Activated CD8-positive, alpha-beta memory T cell treated with anti-CD3 and anti-CD28 coated beads for 36 hours (primary cell): ENCODE measurements at places on chromosomes 7 and 10. TPM values are rescaled to one million over a fixed set of nuclear protein-coding genes. Genes with fewer than 3 reads are reported as not detected.

IL6 gene
- total RNA-seq = 1.4 TPM

FFAR4 gene
- total RNA-seq = not detected

IDI2 gene
- not detected for total RNA-seq

OPN4 gene
- not detected for total RNA-seq

ZP3 gene
- total RNA-seq = 1.6 TPM

OR2A1 gene
- not detected for total RNA-seq

CNPY1 gene
- not detected for total RNA-seq

GSAP gene
- total RNA-seq = 1.6 TPM

CLDN3 gene
- not detected for total RNA-seq

FLNC gene
- total RNA-seq = 0.02 TPM

THAP5 gene
- 37.3 TPM for total RNA-seq

HOXA3 gene
- not detected for total RNA-seq

GJD4 gene
- total RNA-seq = not detected

CDH23 gene
- total RNA-seq = 0.55 TPM

NKX1-2 gene
- not detected for total RNA-seq

GPR146 gene
- 2.1 TPM for total RNA-seq
